Activated T-cell treated with anti-CD3 and anti-CD28 coated beads, Interleukin-2, amount 50 U/mL, for 24 hours (primary cell): ENCODE measurements at places on chromosomes 3 and 15.

- H3K27ac ChIP-seq: no peak overlapping the region
- H3K4me3 ChIP-seq: no peak overlapping the region
- no peaks in the 10 kb centered on the region for H3K36me3 ChIP-seq
- peaks cover 2% of the 10 kb centered on the region for H3K27me3 ChIP-seq
Measured at GRCh38 chr15:96553931-96554330, 223.4 kb downstream of the NR2F2 start.

DNA sequence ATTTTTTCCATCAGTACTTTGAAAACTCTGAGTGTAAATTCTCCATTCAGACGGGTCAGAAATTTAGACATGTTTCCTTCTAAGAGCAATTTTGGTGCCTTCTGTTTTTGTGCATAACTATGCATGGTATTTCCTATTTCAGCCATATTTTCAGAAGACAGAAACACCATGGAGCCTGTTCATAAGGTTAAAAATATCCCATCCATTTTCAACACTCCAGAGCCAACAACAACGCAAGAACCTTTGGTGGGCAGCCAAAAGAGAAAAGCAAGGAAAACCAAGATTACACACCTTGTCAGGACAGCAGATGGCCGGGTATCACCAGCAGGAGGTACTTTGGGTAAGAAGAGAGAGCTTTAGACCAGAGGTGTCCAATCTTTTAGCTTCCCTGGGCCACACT is 275.6 kb downstream of the BBX start:
- peaks cover 14% of the 10 kb centered on the region for H3K4me1 ChIP-seq
- DNase-seq: no peak
- no peak overlapping the region for H3K4me3 ChIP-seq

- H3K27ac ChIP-seq: no peak overlapping the region
- peaks cover 14% of the 10 kb centered on the region for H3K4me1 ChIP-seq
- DNase-seq: no peak
- H3K27me3 ChIP-seq: peaks cover 4% of the 10 kb centered on the region
Measured at GRCh38 chr15:66943456-66944095, 121.8 kb upstream of the SMAD3 start.

GRCh38 chr15:55861115-55861514 is 118.2 kb upstream of the PRTG start:
- H3K4me3 ChIP-seq: no peak overlapping the region
- H3K27me3 ChIP-seq: no peaks in the 10 kb centered on the region
- no peak overlapping the region for H3K27ac ChIP-seq
- H3K4me1 ChIP-seq: no peaks in the 10 kb centered on the region
- H3K36me3 ChIP-seq: peaks cover 29% of the 10 kb centered on the region
- DNase-seq: no peak

DNA sequence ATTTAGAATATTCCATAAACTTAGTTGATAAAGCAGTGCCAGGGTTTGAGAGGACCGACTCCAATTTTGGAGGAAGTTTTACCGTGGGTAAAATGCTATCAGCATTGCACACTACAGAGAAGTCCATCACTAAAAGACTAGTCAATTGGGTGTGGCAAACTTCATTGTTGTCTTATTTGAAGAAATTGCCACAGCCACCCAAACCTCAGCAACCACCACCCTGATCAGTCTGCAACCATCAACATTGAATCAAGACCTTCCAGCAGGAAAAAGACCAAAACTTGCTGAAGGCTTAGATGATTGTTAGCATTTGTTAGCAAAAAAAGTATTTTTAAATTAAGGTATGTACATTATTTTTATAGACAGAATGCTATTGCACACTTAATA is 60.5 kb downstream of the KLF13 start:
- peak; percentile 15 for DNase-seq
- H3K4me3 ChIP-seq: no peak overlapping the region
- no peaks in the 10 kb centered on the region for H3K27me3 ChIP-seq
- H3K36me3 ChIP-seq: peaks cover 4% of the 10 kb centered on the region

GRCh38 chr3:32391643-32392535 is at the start of gene CMTM7:
Gene CMTM7, plus strand, starts transcription at chr3:32391853. Its CDS starts 54 bp downstream, at chr3:32391907.
- H3K27me3 ChIP-seq: no peaks in the 10 kb centered on the region
- peaks cover 27% of the 10 kb centered on the region for H3K36me3 ChIP-seq
- peak; percentile 77 for DNase-seq
- H3K27ac ChIP-seq: peak within 1 kb of the TSS; percentile 98

DNA sequence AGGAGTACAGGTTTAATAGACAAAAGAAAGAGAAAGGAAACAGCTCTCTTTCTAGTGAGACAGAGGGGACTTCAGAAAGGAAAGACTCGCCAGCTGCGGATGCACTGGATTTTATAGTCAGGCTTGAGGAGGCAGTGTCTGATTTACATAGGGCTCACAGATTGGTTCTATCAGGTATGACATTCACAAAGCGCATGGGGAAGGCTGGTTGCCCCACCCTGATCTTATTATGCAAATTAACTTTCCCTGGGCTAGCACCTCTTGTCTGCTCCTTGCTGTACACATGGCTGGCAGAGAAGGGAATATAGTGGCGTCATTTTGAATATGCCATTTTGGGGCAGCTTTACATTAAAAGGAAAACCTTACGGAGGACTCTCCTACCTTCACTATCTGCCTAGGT is 938.4 kb upstream of the SEMA6D start:
- no peak for DNase-seq
- no peak overlapping the region for H3K27ac ChIP-seq
- H3K36me3 ChIP-seq: no peaks in the 10 kb centered on the region
- no peaks in the 10 kb centered on the region for H3K4me1 ChIP-seq
- H3K27me3 ChIP-seq: no peaks in the 10 kb centered on the region

DNA sequence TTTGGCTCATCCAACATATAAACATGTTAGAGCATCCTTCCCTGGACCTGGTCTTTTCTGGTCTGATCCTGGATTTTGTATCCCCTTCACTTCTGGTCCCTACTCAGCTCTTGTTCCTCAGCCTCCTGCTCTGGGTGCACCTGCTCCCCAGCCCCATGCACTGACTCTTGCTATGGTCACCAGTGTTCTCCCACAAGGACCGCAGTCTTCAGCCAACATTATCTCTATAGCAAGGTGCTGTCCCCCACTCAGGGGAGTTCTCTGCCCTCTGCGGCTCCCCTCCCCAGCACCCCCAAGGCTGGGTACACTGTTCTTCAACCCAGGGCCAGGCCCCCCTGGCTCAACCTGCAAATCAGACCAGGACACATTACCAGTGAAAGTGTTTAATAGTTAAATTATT is 80.2 kb downstream of the SEC22A start:
- DNase-seq: no peak
- no peaks in the 10 kb centered on the region for H3K27me3 ChIP-seq
- peaks cover 2% of the 10 kb centered on the region for H3K4me1 ChIP-seq
- H3K36me3 ChIP-seq: no peaks in the 10 kb centered on the region
- H3K27ac ChIP-seq: no peak overlapping the region

- H3K36me3 ChIP-seq: no peaks in the 10 kb centered on the region
- H3K4me1 ChIP-seq: no peaks in the 10 kb centered on the region
- peaks cover 17% of the 10 kb centered on the region for H3K27me3 ChIP-seq
- no peak overlapping the region for H3K4me3 ChIP-seq
- no peak for DNase-seq
Measured at GRCh38 chr15:63083044-63083443, 38.6 kb upstream of the LACTB start.

DNA sequence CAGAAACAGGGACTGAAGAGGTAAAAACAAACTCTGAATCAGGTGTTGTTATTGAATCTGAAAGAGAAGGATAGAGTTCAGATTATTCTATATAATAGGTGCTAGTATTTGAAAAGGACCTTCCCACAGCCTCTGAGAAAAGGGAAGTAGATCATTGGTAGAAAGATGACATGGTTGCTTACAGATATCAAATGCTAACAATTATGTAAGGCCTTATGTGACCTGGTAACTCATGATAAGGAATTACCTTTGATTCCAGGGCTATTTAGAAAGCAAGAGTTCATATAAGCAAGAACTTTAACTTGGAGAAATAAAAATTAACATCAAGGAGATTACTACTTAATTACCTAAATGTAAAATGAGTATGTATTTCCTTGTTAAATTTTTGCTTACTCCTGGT is 7.6 kb downstream of the SLC27A2 start:
- no peak overlapping the region for H3K27ac ChIP-seq
- peaks cover 9% of the 10 kb centered on the region for H3K27me3 ChIP-seq
- no peaks in the 10 kb centered on the region for H3K36me3 ChIP-seq
- no peak overlapping the region for H3K4me3 ChIP-seq

DNA sequence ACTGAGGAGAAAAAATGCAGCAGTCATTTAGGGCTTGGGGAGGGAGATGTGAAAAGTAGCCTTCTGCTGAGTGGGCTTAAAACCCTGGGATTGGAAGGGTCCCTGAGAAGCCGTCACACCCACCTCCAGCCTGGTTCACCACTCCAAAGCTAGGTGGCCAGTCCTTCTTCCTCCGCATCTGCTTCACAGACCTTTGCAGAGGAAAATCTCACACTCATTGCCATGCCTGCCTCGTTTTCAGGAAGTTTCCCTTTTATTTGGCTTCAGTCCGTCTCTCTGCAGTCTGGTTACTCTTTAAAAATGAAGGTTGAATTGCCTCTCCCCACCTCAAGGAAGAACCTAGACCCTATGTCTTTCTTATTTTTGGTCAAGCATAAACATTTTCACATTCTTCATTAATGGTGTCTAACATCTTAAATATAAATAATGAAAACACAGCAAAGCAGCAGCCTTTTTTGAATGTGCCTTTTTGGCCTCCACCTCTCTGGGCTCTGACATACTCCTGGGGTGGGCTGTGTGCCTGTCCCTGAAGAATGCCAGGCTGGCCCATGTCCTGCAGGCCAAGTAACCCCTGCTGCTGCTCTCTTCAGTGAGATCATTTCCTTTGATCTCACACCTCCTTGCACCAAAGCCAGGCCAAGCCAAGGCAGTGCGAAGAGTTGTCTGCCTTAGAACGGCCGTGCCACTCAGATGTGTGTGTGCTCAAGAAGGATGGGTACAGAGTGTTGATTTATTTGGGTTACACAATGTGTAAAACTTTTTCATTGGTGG is 11.0 kb downstream of the MRAS start:
- H3K27me3 ChIP-seq: no peaks in the 10 kb centered on the region
- H3K4me3 ChIP-seq: no peak overlapping the region
- no peaks in the 10 kb centered on the region for H3K36me3 ChIP-seq
- no peak overlapping the region for H3K27ac ChIP-seq

- peaks cover 12% of the 10 kb centered on the region for H3K4me1 ChIP-seq
- H3K27ac ChIP-seq: no peak overlapping the region
- peaks cover 60% of the 10 kb centered on the region for H3K27me3 ChIP-seq
- peak; percentile 32 for DNase-seq
Measured at GRCh38 chr3:168249550-168250414, 154.1 kb upstream of the GOLIM4 start.

DNA sequence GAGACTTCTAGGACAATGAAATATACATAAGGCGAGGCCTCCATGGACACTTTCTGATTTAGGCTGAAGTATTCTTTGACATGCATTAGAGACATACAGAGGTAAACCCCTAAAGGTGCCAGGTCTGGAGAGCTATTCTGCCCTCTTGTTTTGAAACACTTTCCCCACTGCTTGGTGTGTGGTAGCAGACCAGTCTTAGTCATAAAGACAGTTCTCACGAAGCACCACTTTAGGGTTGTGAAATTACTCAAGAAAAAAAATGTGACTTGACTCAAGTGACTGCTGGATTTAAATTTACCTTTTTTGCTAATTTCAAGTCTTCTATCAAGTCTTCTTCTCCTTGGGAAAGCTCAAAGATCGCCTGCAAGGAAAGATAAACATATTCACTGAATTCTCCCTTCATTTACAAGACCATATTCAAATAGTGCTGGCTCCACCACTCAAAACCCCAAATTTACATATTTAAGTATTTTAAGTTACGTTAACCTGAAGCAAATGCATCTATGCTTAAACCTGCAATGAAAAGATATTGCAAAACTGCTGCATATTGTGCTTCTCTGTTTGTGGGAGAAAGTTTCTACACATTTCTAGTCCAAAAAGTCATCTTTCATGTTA is 48.4 kb downstream of the ARHGEF3 start:
- no peaks in the 10 kb centered on the region for H3K27me3 ChIP-seq
- H3K4me3 ChIP-seq: peak overlapping the region; percentile 77
- peak overlapping the region; percentile 56 for H3K27ac ChIP-seq
- H3K36me3 ChIP-seq: peaks cover 82% of the 10 kb centered on the region
- DNase-seq: no peak
- H3K4me1 ChIP-seq: peaks cover 77% of the 10 kb centered on the region

GRCh38 chr3:34106879-34107278 is 308.4 kb downstream of the PDCD6IP start:
- no peaks in the 10 kb centered on the region for H3K4me1 ChIP-seq
- no peak overlapping the region for H3K4me3 ChIP-seq
- no peak for DNase-seq
- H3K36me3 ChIP-seq: no peaks in the 10 kb centered on the region

- no peak overlapping the region for H3K27ac ChIP-seq
- peaks cover 21% of the 10 kb centered on the region for H3K27me3 ChIP-seq
- DNase-seq: no peak
- H3K36me3 ChIP-seq: no peaks in the 10 kb centered on the region
- no peaks in the 10 kb centered on the region for H3K4me1 ChIP-seq
Measured at GRCh38 chr3:101084404-101084803, 91.2 kb upstream of the ABI3BP start.

- H3K36me3 ChIP-seq: no peaks in the 10 kb centered on the region
- H3K27ac ChIP-seq: no peak overlapping the region
- peaks cover 11% of the 10 kb centered on the region for H3K27me3 ChIP-seq
- DNase-seq: no peak
- H3K4me3 ChIP-seq: no peak overlapping the region
- H3K4me1 ChIP-seq: peaks cover 4% of the 10 kb centered on the region
Measured at GRCh38 chr3:151387842-151388241, 3.3 kb upstream of the P2RY12 start.
